Activated CD4-positive, alpha-beta T cell treated with anti-CD3 and anti-CD28 coated beads for 36 hours (primary cell): ENCODE measurements at places on chromosomes 6 and 20. TPM values are rescaled to one million over a fixed set of nuclear protein-coding genes. Genes with fewer than 3 reads are reported as not detected.
A peak's percentile ranks its signal among the peaks of the same experiment; 100 is the strongest.

DNA sequence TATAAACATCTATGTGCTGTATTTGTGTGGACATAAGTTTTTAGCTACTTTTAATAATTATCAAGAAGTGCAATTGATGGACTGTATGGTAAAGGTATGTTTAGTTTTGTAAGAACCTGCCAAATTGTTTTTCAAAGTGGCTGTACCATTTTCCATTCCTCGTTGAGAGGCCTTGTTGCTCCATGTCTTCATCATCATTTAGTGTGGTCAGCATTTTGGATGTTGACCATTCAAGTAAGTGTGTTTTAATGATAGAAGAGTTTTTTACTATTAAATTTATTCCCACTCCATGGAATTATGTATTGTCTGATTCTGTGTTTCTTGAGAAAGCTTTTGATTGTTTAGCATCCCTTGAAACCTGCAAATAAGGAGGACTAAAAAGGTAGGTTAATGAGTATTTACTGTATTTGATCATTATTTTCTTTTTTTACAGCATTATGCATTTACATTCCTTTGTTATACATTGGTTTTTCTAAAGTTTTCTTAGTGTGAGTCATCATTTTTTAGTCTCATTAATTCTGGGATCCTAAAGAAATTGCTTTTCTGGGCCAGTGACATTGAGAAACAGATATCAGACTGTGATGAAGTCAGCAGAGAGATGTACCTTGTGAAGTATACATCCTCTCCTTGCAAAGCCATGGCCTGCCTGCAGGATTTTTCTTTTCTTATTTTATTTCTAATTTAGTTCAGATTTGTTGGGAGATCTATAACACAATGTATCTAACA lies 312.8 kb upstream of the PTCHD4 start:
- DNase-seq, result no peak

GRCh38 chr6:62971976-62972658 lies 239.2 kb upstream of the FKBP1C start:
- DNase-seq, result no peak

GRCh38 chr6:69022993-69023392 lies 387.9 kb downstream of the ADGRB3 start:
- no peak for DNase-seq

GRCh38 chr20:42958367-42959069 lies 231.2 kb downstream of the PTPRT start:
- DNase-seq, result no peak

- DNase-seq, result no peak
These were observed 59.2 kb downstream of the TMEM244 start for GRCh38 chr6:129801909-129802308.

DNA sequence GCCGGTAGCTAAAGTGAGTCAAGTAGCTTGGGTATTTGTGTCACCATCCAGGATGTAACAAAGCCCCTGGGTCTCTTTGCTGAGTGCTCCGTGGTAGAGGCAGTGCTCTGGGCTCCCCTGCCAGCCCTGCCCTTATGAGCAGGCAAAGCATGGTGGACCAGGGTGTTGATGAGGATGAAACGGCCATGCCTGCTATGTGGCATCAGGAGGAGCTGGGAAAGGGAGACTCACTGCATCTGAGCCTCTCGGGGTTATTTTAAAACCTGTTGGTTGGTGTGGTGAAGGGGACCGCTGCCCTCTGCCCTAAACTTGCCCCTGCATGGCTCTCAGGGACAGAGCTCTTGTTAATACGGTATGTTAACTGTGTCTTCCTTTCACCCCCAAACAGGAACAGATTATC lies 143.1 kb downstream of the DTNBP1 start:
- peak; percentile 3 for DNase-seq

DNA sequence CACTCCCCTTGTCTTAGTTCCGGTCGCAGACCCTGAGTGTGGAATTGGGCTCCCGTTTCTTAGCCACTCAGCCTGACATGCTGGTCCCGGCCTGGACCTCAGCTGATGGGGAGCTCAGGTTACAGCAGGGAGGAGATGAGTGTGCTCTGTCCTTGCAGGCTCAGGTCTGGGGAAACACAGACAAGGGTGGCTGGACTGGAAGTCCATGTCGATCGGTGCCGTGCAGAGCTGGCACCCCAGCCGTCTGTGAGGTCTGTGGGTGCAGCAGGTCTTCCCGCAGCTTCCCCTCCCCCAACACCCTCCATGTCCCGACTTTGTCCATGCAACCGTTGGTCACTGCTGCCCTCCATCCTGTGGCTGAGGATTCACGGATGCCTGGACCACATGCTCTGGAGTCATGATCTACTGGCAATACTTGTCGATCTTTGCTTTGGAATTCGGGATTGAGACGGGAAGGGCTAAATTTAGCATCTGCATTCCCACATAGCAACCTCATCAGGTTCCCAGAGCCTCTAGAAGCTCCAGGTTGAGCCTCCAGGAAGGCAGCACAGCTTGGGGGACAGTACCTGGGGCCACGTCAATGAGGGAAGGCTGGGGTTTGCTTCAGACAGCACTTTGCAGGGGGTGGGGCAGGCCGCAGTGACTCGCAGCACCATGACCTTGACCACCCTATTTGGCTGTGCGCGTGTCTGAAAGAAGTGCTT lies 118.8 kb downstream of the PSMB1 start:
- no peak for DNase-seq

DNA sequence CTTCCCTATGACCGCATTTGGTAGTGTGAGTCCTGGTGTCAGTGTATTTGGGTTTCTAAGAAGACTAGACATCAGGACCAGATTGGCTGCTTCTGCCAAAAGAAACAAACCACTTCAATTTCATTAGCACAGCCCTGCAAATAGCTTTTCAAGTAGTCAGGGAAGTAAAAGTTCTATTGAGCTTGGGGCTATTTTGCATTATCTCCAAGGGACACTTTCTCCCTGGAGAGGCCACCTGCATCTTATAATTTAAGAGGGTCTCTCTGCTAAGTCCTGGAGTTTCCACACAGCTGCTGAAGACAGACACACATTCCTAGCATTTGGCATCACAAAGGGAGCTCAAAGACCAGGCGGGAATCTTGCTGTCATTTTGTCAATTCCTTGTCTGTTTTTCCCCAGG lies 141.2 kb downstream of the BMP2 start:
- DNase-seq, result no peak

DNA sequence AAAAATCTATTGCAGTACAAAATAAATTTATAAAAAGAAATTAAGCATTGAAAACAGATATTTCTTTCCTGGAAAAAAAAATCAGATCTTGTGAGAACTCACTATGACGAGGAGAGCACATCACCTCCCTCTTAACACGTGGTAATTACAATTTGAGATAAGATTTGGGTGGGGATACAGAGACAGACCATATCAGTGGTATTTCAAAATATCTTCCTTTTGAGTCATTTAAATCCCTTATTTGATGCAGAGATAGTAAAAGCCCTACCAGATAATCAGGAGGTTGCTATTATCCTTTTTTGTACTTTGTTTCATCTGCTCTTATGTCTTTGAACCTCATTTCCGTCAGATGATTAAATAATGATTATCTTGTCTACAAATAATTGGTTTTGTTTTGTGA lies 800.4 kb downstream of the KIF16B start:
- no peak for DNase-seq

DNA sequence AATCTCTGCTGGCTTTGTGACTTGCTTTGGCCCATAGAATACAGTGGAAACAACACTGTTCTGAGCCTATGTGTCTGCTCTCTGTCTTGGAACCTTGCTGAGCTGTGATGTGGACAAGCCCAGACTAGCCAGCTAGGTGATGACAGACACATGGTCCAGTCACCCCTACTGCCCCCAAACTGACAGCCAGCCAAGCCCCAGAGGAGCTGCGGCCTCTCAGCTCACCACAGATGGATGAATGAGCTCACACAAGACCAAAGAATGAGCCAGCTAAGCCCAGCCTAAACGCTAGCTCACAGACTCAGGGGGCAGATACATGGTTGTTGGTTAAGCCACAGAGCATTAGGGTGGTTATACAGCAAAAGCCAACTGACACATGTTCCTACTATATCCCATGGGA lies 4.1 kb downstream of the AARS2 start:
- no peak for DNase-seq

GRCh38 chr6:104322841-104323240 lies 536.9 kb downstream of the HACE1 start:
- no peak for DNase-seq

GRCh38 chr20:17227669-17228623 lies 1.1 kb downstream of the PCSK2 start:
- DNase-seq, result no peak

DNA sequence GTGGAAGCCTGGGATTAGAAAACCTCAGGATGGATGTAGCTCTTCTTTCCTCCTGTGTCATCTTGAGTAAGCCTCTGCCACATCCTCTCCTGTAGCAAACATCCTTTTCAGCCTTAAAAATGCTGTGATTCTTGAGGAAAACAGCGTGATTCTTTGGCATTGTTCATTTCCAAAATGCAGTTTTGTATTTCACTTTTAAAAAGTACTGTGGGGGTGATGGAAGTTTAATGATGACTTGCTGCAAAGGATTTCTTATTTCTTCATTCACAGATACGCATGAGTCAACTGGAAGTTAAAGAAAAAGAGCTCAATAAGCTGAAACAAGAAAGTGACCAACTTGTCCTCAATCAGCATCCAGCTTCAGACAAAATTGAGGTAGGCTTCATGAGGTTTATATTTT lies 23.9 kb upstream of the SNRNP48 start:
- DNase-seq, result no peak

- DNase-seq, result no peak
These were observed 275.8 kb upstream of the SULF2 start for GRCh38 chr20:48060841-48061720.

GRCh38 chr20:49563015-49563980 lies 4.6 kb downstream of the PTGIS start:
- DNase-seq, result no peak

DNA sequence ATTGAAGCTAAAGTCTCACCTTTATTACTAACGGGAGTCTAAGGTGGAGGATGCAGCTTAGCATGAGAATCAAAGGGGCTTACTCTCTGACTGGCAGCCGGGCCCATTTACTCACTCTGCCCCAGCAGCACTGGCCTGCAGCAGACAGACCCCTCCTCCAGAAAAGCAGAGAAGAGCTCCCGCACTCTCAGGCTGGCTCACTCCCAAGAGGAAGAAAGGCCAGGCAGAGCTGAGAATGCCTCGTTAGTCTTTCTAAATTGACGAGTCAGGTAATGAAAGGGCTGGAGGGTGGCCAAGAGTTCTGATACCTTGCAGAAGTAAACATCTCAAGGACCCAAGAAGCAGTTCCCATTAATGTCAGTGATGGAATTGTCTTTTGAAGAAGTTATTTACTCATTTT lies 44.5 kb upstream of the IL20RA start:
- no peak for DNase-seq

GRCh38 chr20:31790401-31790800 lies 28.8 kb upstream of the MYLK2 start:
- DNase-seq, result no peak

GRCh38 chr6:112912416-112913101 lies 565.4 kb downstream of the RFPL4B start:
- no peak for DNase-seq

Gene PRPH2
- not detected for total RNA-seq

Gene CST3
- 1.0 TPM for total RNA-seq

Gene SIRPG
- 34.3 TPM for total RNA-seq

Gene TRIM10
- total RNA-seq, result 0.11 TPM

Gene CTAGE9
- 0.21 TPM for total RNA-seq

Gene CCN5
- total RNA-seq, result not detected

Gene CST5
- total RNA-seq, result not detected

Gene ABHD16B
- 0.16 TPM for total RNA-seq

Gene TRMT6
- total RNA-seq, result 20.9 TPM
